ENCODE measurements at places on chromosomes 16 and 17.

- peak; percentile 23 for DNase-seq
These were observed 133.2 kb upstream of the SOX9 start for GRCh38 chr17:71987634-71988033.

DNA sequence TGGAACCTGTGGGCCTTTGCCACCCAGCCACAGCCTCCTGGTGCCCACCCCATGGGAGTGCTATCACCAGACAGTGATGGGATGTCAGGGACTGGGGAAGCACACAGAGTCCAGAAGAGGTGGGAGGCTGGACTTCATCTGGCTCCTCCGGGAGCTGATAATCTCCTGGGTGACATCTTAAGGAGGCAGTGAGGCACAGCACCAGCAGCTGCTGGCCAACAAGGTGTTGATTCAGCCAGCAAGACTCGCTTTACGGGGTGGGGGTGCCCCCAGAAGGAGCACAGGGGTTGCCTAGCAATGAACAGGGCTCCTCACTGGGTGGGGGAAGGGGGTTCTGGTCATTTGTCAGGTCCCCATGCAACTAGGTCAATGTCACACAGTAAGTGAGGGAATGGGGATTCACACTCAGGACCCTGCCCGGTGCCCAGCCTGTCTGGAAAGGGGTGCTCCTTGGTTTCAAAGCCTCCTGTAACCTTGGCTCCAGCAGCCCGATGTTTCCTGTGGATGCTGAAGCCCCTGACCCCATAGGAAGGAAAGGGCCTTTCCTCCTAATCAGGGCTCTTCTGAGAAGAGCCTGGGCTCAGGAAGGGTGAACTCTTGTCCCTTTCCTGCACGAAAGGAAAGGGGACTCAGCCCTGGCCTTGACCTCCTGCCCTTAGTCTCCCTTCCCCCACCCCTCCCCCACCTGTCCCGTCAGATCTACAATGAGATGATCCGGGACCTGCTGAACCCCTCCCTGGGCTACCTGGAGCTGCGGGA, 17.7 kb downstream of the KIF19 start:
- DNase-seq, result no peak

GRCh38 chr17:78322858-78323455, 36.9 kb downstream of the SOCS3 start:
- DNase-seq, result no peak

DNA sequence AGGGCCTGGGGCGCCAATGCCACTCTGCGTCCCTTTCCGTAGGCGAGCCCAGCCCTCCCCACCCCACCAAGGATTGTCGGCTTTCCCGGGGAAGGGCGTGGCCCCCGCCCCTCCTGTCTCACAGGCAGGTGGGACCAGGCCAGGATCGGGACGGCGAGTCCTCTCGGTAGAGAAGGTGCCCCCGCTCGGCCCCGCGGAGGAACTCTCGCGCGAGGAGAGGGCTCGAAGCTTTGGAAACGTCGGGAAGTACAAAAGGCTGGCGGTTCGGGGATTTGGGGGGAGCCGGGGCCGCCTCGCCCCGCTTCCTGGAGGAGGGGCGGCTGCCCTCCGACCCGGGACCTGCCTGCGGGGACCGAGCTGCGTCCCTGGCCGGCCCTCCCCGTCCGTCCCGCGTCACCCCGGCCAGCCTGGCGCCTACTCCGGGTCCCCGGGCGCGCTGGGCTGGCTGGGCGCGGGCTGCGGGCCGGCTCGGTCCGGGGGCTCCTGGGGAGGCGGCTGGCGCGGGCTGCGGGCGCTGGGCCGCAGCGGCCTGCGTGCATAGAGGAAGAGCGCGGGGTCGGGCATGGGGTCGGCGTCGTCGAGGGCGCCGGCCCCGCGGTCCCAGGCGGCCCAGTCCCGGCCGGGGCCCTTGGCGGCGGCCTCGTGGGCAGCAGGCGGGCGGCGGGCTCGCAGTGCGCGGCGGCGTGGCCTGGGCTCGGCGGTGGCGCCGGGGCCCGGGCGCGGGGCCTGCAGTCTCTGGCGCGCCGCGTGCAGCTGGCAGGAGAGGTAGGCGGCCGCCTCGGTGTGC, 12.6 kb upstream of the CLUH start:
- DNase-seq, result no peak

DNA sequence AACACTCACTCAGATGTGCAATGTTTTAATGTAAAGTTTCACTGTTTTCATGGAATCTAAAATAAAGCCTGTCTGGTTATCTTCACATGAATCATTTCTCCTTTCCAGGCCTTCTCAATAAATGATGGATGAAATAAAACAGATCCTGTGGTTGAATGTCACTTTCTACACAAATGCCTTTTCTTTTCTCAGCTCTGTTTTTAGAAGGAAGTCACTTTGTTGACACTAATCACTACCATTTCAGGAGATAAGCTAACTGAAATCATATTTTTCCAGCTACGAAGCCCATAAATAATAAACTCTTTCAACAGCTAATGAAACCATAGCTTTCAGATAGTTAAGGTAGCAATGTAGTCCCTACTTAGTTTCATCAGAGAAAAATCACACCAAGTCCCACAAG, 17.9 kb downstream of the NME2 start:
- no peak for DNase-seq

DNA sequence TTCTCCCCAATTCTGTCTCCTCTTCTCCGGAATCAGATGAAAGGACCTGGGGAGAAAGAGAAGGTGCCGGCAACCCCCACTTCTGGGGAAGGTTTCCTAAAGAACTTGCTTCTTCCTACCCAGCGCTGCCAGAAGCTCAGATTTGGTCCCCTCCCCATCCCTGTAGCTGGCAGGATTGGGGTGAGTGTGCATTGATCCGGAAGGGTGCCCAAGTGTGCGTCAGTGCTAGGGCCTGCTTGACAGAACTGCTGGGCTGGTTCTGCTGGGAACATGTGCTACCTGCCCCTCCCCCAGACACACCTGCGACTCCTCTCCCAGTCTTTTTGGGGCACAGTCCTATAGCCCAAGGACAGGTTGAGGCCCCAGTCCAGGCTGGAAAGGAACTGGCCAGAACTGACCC, 3.3 kb downstream of the ARL4D start:
- DNase-seq, result no peak

DNA sequence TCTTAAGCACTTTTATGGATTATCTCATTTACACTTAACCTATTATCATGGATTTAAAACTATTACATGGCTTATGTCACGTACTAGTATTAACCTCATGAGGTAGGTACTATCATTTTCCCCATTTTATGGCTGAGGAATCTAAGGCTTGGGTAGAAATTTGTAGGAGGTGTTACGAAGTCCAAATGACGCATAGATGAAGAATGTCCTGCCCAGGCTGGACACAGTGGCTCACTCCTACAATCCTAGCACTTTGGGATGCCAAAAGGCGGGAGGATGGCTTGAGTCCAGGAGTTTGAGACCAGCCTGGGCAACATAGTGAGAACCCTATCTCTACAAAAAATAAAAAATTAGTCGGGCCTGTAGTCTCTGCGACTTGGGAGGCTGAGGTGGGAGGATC, 4.8 kb upstream of the C1QL1 start:
- peak; percentile 95 for DNase-seq

DNA sequence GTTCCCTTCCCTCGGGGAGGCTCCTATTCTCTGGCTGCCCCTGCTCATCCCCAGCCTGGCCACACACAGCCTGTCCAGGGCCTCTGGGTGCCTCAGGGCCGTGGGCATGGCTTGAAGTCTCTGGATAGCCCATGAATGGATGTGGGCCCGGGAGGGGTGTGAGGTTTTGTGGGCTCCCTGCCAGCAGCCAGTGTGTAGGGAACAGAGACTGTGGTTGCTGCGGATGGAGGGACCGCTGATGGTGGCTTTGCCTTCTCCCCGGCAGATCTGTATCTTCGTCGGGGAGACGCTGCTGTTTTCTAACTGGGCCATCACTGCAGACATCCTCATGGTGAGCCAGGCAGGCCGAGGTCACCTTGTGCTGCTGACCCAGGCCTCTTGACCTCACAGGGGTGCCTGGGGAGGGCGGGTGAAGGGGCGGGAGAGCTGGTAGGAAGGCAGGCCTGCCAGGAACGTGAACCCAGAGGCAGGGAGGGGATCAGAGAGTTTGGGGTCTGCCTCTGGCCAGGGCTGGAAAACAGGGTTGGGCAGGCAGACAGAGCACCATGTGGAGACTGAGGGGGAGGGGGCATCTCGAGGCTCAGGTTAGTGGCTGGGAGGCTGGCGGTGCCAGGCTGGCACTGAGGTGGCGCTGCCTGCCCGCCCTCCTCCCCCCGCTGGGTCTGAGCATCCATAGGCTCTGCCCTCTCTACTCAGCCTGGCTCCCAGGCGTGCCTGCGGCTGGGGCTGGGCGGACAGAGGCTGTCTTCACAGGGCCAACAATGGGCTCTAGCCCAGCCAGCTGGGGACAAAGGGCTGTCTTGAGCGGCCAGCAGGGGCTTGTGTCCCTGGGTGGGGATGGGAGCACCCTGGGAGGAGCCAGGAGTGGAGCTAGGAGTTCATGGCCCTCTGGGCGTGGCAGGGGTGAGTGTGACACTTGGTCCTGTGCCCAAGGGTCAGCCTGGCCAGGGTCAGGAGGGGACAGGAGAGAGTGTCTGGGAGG, 21.4 kb downstream of the MYBBP1A start:
- DNase-seq, result peak; percentile 21
